ENCODE measurements at places on chromosomes 13 and 19.

- DNase-seq: no peak
Observed at GRCh38 chr19:7007859-7008258, 13.4 kb downstream of the MBD3L2B start.

DNA sequence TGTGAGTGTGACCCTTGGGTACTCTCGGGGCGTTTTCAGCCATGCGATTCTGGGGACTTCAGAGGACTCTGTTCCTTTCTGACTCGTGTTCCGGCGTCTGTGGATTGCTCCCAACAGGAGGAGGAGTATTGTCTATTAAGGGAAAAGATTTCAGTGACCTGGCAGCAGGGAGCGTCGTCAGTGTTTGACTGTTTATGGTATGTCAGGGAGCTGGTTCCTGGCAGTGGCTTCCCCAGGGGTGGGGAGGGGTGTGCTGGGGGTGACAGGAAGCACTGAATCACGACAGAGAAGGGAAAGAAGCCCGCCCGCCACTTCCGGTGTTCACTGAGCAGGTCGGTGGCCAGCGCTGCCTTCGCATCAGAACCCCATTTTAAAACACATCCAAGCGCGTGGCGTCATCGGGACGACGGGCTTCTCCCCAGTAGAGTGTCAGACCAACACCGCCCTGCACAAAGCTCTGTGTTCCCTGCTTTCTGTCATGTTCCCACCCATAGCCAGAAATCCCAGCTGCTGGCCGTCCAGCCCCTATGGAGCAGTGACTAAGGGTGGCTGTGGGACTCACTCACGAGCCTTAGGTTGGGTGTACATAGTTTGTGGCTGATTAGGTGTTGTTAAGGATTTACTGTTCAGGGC, 33.8 kb downstream of the COL4A2 start:
- DNase-seq: no peak

GRCh38 chr13:57918913-57919312, 287.4 kb downstream of the PCDH17 start:
- DNase-seq: no peak

DNA sequence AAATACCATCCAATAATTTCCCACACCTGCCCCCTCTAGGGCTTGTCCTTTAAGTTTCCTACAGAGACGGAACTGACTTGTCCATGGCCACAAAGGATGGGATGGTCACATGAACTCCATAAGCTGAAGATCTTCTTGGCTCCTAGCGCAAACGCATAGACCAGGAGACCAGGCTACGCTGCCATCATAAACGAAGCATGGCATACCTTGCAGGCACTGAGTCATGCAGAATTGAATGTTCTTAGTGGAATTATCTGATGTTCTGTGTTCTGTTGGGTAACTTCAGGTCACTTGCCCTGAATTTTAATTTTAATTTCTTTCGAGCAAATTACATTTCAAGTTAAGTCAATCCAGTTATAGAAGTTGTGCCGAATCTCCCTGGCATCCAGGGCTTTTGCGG, 96.4 kb upstream of the STARD13 start:
- no peak for DNase-seq

DNA sequence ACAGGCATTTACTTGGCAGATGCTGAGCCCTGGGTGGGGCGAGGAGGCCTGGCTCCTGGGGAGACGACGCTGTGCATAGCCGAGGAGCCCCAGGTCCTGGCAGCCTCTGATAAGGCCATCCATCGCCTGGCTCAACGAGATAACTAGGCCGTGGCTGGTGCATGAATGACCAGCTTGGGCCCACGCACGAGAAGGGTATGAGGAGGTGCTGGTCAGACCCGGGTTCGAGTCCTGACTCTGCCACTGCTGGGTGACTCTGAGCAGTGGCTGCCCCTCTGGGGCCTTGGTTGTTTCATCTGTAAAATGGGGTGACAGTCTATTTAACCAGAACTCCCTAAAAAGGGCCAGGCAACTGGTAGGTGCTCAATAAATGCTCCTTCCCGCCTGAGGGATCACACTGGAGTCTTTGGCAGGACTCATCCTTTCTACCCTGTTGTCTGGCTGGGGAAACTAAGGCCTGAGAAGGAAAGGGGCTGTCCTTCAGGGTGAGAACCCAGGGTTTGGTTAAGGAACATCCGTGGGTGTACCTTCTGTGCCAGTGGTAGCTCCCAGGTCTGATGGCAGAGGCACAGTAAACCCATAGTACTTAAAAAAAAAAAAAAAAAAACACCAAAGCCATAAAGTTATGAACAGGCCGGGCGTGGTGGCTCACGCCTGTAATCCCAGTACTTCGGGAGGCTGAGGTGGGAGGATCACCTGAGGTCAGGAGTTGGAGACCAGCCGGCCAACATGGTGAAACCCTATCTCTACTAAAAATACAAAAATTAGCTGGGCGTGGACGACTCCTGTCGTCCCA, 8.1 kb upstream of the ARRDC2 start:
- no peak for DNase-seq

- no peak for DNase-seq
Observed at GRCh38 chr19:46213156-46213555, 16.4 kb upstream of the IGFL1 start.
